ENCODE measurements at places on chromosomes 2 and 18.

GRCh38 chr18:332721-333510 is 65.1 kb upstream of the THOC1 start:
- no peak for DNase-seq

GRCh38 chr18:63962137-63962536 is 7.7 kb upstream of the SERPINB8 start:
- no peak for DNase-seq

GRCh38 chr2:1874101-1874865 is 130.0 kb upstream of the PXDN start:
- no peak for DNase-seq

DNA sequence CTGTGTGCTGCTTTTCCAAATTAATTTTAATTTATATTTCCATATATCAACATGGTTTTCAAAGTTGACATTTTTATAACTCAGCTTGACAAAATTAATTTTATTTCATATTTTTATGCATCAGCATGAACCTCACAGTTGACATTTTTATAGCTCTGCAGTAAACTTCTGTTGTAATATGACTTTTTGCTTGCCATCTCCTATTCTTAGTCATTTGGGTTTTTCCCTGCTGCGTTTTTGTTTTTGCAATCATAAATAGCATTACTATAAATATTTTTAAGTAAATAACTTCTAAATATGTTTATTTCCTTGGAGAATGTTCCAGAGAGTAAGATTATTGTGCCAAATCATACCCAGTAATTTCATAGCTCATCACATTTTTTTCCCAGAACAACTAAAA is 21.0 kb upstream of the L3MBTL4 start:
- no peak for DNase-seq

DNA sequence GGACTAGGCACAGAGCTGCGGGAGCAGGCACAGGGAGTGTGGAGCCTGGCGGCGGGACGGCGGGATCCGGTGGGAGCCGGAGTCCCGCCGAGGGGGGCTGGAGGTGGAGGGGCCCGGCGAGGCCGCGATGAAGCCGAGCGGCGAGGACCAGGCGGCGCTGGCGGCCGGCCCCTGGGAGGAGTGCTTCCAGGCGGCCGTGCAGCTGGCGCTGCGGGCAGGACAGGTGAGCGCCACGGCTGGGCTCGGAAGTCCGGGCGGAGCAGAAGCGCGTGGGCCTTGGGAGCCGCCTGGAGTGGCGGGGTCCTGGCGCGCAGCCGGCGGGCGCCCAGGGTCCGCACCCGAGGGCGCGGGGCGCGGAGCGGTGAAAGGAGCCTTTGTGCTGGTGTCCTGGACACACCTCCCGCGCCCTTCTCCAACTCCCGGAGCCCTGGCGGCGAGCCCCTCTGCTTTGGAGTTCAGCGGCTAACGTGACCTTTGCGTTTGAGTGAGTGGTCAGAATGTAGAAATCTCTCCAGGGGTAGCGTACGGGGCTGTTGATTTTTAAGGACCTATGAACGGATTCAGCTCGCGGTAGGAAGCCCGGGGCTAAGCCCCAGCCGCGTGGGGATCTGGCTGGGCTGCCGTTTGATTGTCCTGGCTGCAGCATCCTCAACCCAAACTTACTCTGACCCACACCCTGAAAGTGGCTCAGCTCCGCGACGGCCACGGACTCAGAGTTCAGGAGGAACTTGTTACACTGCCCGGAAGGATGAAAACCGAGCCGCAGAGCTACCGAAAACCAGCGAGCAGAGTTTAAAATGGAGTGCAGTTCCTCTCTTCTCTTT is 448 bp downstream of the IMPA2 start:
- peak; percentile 28 for DNase-seq

- DNase-seq: no peak
These were observed 50.6 kb downstream of the TTC32 start for GRCh38 chr2:19851116-19851695.

GRCh38 chr2:206054952-206055351 is 31.0 kb downstream of the INO80D start:
- no peak for DNase-seq

DNA sequence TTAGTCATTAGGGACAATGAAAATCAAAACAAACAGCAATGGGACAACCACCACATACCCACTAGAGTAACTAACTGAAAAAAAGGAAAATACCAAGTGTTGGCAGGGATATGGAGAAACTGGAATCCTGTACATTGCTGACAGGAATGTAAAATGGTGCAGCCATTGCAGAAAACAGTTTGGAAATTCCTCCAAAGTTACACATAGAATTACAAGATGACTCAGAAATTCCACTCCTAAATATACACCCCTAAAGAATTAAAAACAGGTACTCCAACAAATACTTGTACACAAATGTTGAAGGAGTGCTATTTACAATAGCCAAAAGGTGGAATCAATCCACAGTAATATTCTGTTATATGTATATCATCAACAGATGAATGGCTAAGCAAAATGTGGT is 110.9 kb downstream of the ROCK1 start:
- DNase-seq: no peak

DNA sequence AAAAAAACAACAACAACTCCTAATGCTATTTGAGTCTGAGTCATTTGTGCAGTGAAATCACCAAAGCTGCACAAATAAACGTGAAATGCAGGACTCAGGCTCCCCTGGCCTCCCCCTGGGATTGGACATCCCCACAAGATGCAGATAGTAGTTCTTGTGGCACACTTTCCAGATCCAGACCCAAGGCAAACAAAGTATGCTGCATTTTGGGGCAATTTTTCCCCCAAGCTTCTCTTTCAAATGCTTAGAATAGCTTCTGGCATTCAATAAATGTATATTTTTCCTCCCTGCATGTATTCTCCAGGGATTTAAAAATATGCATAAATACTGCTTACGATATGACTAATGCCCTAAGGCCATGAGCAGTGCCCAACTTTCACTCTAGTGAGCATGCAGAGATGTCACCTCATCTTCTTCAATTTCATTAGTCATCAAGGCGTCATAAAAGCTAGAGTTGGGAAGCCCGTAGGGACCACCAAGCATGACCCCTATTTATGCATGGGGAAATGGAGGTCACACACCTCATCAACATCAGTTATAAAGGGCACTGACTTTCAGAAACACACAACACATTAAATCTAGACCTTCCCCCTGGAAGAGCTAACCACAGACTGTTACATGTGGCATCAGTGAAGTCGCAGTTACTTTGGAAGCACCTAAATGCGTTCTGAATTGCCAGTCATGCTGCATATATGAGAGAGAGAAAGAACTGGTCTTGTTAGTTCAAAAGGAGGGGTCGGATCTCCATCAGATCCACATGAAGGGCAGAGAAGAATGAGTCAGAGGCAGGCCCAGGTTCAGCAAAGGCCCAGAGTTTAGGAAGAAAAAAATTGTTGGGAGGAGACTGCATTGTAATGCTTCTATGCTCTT is 374.1 kb downstream of the LPIN1 start:
- DNase-seq: no peak

GRCh38 chr2:120313695-120314615 is 32.0 kb upstream of the INHBB start:
- DNase-seq: no peak

- no peak for DNase-seq
These were observed 76.5 kb upstream of the DLX2 start for GRCh38 chr2:172179045-172179701.

DNA sequence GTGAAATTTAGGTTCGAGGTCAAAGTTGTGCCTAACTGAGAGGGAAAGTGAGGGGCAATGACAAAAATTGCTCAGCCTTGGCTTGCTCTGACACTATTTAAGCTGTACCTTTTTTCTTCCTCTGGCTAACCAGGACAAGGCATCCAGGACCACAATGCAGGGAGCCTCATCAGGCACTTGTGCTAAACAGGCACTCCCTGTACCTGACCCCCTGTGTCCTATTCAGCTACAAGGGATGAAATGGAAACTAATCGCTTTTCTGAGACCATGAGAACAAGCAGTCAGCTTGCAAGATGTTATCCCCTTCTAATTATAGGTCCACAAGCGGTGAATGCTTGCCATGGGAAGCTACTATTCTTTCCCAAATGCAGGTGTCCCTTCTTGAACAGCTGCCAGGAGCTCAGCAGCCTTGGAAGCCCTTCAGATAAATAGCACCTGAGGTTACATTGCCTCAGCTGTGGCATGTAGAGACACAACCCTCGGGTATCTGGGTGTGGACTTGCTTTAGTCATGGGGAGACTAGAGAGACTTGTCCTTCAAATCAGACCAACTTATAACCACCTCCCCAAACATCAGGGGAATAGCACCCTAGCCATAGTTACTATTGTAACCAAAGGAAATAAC is 19.1 kb upstream of the ITGA6 start:
- DNase-seq: no peak

DNA sequence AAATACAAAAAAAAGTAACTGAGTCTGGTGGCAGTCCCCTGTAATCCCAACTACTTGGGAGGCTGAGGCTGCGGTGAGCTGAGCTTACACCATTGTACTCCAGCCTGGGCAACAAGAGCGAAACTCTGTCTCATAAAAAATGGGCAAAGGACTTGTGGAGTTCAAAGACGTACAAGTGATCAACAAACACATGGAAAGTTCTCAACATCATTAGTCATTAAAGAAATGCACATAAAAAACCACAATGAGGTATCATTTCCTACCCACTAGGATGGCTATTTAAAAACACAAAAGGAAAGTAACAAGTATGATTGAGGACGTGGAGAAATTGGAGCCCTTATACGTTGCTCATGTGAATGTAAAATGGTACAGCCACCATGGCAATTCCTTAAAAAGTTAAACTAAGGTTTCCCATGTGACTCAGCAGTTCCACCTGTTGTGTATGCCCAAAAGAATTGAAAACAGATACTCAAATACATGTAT is 52.3 kb downstream of the RAB10 start:
- no peak for DNase-seq

DNA sequence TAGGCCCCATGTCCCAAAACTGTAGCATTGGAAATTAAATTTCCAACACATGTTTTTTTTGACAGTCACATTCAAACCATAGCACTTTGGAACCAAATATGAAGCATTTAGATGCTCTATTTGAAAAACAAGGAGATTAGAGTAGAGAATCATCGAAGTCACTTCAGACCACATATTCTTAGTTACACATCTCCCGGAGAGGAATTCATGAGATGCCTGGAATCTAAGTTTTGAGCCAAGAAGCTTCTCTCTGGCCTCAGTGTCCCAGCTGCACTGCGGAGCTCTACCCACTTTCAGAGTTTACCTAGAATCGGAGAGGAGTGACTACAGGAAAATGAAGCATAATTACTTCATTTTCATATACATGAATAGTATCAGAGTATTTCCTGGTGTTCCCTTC is 385.9 kb downstream of the TNS1 start:
- DNase-seq: no peak

GRCh38 chr18:65498605-65499004 is 252.2 kb upstream of the CDH7 start:
- no peak for DNase-seq

DNA sequence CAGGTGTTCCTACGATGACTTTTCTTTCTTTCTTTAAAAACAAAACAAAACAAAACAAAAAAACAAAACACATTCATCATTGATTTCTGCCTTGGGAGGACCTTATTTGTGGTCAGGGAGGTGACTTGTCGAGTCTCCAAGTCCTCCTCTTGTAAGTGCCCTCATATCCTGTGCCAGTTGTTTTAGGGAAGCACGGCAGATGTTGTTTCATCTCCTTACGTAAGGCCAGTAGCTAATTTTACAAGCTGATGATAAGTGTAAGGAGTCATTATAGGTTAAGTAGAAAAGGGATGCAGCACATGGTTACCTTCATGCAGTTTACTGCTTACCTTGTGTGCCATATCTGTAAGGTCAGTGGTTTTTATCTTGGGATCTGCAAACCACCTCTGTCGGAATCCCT is 52.2 kb downstream of the MRPS9 start:
- DNase-seq: no peak
